ENCODE measurements at places on chromosomes 1 and 21.

DNA sequence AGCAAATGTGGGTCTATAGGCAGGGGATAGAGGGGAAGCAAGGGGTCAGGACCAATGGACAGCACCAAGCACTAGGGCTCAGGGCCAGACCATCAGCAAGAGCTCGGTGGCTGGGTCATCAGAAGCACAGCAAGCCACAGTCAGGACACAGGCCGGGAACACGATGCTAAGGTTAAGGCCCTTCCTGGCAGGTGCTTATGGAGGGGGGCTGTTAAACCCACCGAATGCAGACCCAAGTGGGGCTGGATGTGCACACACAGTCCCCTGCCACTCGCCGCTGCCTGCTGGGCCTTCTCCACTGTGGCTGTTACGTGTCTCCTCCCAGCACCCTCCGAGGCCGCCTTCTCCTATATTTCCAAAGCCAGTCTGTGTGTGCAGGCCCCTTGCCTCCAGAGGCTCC, 220.1 kb downstream of the TOMM20 start:
- no peak for DNase-seq

- DNase-seq = peak; percentile 90
Observed at GRCh38 chr1:151047591-151047924, at the start of gene C1orf56. TSS of gene C1orf56 (plus strand) at chr1:151047751. CDS start at chr1:151047848, 97 bp downstream.

DNA sequence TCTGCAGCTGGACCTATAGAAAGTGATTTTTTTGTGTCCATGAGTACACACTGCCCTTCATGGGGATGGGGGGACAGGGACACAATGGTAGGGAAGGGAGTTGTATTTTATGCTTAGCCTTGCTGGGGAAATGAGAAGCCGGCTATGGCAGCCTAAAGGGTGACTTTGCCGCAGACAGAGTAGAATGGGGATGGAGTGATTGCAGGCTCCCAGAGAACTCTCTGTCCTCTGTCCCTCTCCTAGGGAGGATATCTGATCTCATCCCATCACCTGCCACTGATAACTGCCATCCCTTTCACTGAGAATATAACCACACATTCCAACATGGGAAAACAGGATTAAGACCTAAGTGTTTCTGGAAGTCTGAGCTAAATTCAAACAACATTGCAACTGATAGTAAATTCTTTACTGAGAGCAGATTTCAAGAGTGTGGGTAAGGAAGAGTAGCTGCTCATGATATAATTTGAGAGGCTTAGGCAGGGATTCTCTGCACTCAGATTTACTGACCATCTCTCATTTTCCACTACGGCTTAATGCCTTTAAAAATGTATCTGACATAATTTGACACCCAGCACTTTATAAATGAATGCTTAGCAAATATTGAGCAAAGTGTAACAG, 13.9 kb downstream of the SH2D1B start:
- DNase-seq = no peak

DNA sequence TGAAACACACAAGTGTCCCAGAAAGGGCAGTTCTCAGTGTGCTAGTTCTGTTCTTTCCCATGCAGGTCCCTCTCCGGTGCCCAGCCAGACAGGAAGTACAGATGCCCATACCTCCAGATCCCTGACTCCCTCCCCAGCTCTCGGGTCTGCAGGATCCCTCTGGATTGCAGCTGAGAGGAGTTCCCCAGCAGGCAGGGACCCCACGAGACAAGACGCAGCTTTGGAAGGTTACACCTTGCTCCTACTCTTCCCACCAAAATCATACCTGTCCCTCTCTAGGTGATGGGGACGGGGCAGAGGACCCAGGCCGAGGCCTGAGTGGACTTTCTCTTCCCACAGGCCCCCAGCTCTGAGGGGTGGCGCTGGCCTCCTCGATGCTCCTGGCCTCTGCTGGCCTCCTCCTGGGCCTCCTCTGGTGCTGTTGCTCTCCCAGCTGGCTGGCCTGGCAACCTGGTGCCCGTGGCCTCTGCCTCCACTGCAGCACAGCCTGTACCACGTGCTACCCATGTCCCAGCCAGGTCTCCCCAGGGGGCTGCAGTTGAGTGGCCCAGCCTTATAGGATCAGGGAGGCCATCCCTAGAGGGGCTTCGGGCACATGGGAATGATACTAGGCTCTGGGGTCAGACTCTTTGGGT, 9.4 kb downstream of the LDLRAD2 start:
- DNase-seq = no peak

DNA sequence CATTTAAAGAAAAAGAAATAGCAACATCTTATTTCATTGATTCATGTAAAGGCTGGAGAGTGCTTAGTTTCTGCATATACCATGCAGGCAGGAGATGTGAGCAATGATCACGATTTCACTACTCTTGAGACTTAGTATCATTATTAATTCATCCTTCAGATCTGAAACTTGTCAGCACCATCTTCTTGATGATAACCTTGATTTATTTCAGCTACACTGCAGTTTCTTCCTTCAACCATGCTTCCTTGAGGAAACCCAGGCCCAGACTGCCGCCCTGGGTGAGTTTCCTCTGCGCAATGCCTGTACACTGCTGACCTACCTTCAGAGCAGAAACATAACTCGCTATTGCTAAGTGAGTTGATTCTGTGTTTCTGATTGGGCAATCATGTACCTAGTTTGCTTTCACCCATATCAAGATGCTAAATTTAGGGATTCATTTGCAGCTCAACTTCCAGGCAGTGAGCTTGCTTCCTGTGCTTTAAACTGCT, 13.5 kb upstream of the BCL10 start:
- no peak for DNase-seq

GRCh38 chr1:78543941-78544643, 53.3 kb downstream of the PTGFR start:
- no peak for DNase-seq

DNA sequence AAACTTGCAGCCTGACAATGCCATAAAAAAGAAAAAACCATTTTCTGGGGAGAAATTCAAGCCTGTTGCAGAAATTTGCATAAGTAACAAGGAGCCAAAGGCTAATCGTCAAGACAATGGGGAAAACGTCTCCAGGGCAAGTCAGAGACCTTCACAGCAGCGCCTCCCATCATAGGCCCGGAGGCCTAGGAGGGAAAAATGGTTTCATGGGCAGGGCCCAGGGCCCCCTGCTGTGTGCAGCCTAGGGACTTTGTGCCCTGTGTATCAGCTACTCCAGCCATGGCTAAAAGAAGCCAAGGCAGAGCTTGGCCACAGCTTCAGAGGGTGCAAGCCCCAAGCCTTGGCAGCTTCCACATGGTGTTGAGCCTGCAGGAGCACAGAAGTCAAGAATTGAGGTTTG, 369.5 kb downstream of the NTNG1 start:
- DNase-seq = no peak

GRCh38 chr21:28865488-28866186, 127.0 kb downstream of the LTN1 start:
- no peak for DNase-seq

DNA sequence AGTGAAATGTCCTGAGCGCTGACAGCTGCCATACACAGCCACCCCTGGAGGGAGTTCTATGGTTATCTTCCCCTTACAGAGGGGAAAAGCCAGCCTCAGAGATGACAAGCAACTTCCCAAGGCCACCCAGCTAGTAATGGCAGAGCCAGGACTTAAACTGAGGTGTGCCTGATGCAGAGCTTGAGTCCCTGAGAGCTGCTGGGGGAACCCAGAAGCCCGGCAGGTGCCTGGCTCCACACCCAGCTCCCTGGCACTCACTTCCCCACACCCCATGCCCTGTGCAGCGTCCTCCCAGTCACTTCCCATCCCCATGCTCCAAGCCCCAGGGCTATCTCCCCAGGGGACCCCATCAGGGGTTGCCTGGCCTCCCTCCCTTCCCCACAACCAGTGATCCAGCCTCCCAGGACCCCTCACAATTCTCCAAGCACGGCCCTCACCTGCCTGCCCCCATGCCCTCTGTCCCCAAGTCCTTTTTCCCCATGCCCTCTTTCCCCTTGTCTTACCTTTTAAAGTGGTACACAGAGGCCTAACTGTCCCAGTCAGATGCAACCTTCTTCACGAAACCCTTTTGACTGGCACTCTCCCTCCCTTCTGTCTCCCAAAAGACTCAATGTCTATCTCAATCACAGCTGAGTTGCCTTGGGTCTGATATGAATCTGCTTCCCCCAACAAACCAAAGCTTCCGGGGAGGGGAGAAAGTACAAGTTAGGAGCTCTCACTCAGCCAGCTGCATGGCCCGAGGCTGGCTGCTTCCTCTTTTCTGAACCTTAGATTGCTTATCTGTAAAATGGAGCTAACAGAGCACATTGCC, 39.8 kb upstream of the LRP8 start:
- DNase-seq = no peak

DNA sequence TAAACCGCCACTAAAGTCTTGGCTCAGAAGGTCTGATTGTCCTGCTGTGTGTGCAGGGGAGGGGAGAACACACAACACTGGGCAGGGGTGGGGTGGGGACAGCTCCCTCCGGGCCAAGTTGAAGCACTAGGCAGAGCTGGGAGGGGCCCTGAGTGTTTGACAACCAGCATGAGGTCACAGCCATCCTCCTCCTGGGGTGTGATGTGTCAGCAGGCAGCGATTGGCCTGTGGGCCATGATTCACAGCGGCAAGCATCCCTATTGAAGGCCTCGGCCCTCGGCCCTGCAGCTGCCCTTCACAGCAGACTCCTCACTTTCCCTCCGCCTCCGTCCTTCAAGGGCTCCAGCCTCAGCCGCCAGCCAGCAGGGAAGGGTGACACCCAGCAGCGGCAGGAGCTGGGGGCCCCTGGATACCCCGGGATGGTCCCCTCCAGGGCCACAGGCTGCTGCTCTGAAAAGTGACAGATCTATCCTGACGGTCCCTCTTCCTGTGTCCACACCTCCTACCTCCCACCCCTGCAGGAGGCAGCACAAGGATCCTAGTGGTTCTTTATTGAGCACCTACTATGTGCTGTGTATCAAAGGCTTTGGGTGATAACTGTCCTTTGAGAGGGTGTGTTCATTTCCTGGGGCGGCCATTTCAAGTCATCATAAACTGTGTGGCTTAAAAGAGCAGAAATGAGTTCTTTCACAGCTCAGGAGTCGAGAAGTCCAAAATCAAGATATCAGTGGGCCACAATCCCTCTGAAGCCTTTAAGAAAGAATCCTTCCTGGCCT, 66.0 kb upstream of the SLC25A33 start:
- peak; percentile 34 for DNase-seq

GRCh38 chr1:206769304-206769731, 1.3 kb upstream of the IL19 start:
- peak; percentile 16 for DNase-seq

DNA sequence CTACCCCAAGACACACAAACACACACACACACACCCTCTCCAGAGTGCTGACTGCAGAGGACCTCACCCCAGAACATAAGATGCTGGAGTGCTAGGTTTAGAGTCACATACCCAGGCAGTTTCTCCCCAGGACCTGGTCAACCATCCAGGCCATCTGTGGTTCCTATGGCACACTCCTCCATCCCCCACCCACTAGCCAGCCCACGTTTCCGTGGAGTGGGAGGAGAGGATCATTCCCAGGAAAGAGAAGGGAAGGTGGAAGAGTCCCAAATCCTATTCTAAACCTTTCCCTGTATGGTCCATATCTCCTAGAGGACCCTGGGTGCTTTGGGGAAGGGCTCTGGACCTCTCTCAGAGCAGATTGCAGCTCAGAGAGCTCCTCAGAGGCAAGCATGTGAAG, 1.1 kb downstream of the KCNJ9 start:
- DNase-seq = no peak

DNA sequence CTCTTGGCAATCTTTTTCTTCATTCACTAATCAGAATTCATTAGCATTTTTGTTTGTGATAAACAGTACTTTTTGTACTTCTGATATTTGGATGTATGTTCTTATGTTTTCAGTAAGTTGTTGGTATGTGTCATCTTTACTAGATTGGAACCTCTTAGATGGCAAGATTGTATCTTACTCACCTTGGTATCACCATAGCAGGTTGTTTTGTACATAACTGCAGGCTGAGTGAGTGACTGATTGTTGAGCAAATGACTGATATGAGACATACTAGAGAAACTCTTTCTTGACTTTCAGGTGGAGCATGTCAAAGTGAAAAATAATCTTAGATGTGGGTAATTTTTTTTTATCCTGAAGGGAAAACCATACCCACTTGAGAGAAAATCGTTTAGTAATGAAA, 173.7 kb downstream of the CLEC20A start:
- DNase-seq = no peak

GRCh38 chr1:26281091-26281958, 1.4 kb downstream of the SH3BGRL3 start:
- no peak for DNase-seq

DNA sequence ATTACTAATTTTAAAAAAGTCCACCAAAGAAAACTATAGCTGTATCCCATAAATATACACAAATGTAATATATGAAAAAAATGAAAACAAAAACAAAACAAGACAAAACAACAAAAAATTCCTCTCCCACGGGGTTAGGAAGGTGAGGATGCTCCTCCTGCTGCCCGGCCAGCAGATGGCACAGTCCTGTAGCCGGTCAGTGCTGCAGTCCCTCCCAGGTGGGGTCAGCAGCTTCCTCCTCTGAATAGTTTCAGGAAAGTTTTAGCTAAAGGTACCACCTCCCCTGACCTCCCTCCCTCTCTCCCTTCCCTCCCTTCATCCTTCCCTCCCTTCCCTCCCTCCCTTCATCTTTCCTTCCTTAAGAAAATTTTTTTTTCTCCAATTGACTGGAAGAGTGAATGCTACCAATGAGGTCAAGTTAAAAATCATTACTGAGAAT, 67.8 kb upstream of the BCL10 start:
- DNase-seq = no peak

DNA sequence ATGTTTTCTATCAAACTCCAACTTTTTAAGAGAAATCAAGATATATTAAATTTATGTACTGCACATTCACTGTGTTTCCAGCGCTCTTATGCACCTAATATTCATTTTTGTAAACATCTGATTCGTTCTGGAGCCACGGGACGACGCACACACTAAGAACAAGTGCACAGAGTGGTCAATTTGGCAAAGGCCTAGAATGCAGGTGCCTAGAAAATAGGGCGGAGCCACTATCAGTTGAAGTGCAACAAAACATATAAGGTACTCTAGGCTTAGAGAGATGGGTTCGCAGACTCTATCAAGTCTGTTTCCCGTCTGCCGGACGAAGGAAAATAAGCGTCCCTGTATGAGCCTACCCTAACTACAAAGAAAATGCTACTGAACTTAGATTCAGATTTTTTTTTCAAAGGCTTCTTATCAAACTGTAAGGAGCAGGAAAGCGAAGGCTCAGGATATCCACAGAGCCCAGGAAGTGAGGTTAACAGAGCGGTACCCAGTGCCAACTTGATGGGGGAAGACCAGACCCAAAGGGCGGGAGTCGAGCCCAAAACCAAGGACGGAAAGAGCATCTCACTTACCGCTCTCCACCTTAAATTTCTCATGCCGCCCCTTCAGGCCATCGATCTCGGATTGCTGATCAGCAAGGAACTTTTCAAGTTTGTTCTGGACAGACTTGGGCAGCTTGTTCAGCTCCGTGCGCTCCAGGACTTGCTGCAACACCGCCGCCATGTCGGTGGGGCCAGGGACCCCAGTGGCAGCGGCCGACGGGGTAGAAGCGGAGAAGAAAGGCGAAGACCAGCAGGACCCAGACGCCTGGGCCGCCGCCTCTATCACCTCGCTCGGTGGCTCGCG, 526 bp downstream of the TPR start:
- DNase-seq = no peak

- no peak for DNase-seq
Observed at GRCh38 chr1:203408486-203409481, 57.9 kb upstream of the FMOD start.
